Left lobe of liver (tissue), 2 donors: ENCODE measurements at places on chromosomes 7 and 10. TPM values are rescaled to one million over a fixed set of nuclear protein-coding genes. Genes with fewer than 3 reads are reported as not detected.

GRCh38 chr7:26202019-26202990 lies 760 bp downstream of the CBX3 start:
- peak; percentile 73 for DNase-seq

DNA sequence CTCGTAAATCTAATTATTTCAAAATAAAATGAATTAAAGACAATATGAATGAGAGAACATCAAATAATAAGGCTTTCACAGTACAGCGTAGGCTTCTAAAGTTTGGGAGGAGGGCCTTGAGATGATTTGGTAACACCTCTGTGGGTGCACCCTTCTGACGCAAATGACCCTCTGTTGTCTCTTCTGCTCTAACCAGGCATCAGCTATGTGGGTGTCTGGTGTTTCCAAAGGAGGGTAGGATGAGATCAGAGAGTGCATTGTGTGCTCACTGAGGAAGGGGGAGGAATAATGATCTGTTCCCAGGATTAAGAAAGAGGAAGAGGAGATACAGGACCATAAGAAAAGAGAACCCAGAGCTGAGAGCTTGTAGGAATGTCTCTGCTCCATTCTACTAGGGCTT lies 420.4 kb downstream of the SDK1 start:
- DNase-seq = no peak

DNA sequence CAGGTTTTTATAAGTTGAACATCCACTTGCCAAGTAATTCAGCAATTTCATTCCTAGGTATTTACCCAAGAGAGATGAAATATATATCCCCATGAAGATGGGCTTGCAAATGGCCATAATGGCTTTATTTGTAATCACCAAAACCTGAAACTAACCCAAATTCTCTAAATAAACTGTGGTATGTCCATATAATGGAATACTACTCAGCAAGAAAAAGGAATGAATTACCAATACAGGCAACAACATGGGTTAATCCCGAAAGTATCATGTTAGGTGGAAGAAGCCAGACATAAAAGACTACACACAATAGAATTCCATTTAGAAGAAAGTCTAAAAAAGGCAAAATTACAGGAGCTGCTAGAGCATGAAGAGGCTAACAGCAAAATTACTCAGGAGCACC lies 101.4 kb upstream of the PPP2R2D start:
- DNase-seq = no peak

- no peak for DNase-seq
Observed at GRCh38 chr7:105261689-105262088, 127.0 kb downstream of the SRPK2 start.

DNA sequence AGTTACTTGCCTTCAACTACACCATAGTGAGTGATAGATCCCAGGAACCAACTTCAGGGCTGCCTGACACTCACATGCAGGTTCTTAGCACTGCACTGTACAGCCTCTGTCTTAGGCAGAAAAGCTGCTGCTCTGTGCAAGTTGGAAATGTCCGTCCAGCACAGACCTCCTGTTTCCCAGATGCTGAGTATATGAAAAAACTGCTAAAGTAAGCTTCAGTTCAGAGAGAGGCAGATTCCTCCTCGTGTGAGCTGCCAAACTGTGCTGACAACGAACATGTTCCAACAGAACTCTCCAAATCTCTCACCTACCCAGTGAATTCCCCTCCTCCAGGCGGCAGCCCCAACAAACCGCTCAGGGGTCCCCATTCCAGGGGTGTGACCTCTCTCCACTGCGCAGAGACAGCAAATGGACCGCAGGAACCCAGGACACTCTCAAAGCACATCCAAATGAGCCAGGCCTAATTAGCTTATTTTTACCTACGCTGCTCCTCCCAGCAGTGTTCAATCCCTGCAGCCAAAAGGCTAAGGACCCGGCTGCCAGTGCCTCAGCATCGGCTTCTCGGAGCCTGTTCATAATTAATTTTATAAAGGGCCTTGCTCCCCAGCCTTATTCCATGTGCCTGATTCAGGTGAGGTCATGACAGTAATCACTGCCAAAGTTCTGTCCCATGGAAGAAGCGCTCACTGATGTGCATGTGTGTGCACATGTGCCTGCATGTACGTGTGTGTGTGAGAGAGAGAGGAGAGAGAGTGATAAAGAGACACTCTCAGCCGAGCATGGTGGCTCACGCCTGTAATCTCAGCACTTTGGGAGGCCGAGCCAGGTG lies 159.5 kb upstream of the AUTS2 start:
- DNase-seq = no peak

- no peak for DNase-seq
Observed at GRCh38 chr10:4532467-4532866, 293.5 kb upstream of the AKR1E2 start.

DNA sequence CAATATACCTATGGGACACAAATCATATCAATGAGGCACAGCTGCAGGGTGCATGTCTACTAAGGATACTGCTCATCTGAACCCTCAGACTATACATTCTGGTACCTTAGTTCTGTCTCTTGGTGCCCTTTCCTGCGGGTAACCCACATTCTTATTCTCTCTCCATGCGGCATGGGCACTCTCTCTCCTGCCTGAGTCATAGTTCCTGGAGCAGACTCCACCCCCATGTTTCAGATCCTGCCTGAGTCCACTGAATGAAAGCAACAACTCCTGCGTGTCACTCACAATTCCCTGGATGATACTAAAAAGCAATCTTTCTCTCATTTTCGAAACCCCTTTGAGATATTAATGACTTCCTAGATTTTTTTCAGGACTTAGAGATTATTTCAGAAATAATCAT lies 653.1 kb upstream of the C7orf33 start:
- no peak for DNase-seq

DNA sequence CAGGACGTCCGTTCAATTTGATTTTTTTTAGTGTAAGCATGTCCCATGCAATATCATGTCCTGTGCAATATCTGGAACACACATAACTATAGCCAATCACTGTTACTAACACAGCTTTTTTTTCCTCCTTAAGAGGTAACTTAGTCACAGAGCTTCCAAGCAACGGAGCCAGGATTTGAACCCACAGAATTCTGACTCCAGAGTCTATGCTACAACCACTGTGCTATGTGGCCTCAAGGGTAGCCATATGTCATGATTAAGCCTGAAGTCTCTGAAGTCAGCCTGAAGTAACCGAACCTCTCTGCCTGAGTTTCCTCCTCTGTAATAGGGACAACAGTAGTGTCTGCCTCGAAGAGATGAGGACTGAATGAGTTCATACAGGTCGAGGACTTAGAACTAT lies 42.2 kb upstream of the TCF7L2 start:
- DNase-seq = no peak

DNA sequence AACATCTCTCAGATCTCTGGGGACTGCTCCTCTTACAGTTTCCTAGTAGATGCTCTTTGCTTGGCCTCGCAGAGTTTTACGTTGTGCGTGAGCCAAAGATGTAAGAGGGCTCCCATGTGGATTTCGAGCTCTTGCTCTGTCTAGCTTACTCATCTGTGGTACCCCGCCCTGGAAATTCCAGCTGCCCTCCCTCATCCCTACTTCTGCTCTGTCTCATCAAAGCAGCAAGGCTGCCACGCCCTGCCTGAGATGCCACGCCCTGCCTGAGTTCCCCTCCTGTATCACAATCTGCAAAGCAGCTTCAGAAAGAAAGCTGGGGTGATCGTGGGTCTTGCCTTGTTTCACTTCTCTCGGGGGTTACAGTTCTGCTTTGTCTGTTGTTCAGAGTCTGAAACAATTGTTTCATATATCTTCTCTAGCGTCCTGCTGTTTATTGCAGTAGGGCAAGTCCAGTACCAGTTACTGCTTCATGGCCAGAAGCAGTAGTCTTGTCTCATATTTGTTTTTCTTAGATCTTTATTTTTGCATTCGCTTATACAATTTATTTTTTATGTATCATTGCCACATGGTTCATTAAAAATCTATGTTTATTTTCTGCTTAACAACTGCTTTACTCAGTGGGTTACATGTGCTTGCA lies 36.1 kb upstream of the CCNY start:
- DNase-seq = peak; percentile 35

GRCh38 chr10:78281627-78282026 lies 248.0 kb downstream of the RPS24 start:
- DNase-seq = no peak

GRCh38 chr10:70668454-70668970 lies 3.8 kb upstream of the ADAMTS14 start:
- DNase-seq = no peak

DNA sequence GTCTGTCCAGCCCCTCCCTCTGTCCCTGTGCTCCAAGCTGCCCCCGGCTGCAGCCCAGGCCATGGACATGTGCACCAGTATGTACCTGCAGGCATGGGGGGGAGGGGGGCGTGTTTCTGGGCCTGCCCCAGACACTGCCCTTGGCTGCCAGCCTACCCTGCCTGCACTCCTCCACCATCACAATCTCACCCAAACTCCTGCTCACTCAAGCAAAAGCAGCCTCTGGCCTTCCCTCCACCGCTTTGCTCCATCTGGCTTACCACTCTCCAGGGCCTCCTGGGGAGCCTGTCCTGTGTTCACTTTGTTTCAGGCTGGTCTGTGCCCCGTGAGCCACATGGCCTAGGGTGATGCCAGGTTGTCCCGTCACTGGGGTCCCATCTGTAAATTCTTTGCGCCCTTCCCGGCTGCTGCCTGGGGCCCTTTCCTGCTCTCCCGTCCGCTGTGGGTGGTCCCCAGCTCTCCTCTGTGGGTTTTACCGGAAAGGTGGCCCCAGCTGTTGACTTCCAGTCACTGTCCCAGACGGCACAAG lies 33.3 kb upstream of the PPIF start:
- no peak for DNase-seq

GRCh38 chr10:84194424-84195043 lies at the start of gene CDHR1:
Gene CDHR1, plus strand, starts transcription at chr10:84194537. Its CDS starts 224 bp downstream, at chr10:84194761.
- no peak for DNase-seq

DNA sequence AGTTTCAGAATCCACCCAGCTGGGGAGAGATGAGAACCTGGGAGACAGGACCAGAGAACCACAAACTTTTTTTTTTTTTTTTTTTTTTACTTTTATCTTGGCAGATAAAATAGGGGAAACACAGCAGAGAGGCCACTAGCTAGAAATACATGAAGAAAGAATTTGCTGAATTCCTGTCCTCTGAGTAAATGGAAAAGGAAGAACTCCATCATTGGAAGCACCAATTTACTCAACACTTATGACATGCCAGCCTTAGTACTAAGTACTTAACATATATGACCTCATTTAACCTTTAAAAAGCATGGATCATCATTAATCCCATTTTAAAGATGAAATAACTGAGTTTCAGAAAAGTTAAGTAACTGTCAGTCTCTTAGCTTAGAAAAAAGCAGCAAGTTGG lies 343.0 kb upstream of the NPSR1 start:
- no peak for DNase-seq

DNA sequence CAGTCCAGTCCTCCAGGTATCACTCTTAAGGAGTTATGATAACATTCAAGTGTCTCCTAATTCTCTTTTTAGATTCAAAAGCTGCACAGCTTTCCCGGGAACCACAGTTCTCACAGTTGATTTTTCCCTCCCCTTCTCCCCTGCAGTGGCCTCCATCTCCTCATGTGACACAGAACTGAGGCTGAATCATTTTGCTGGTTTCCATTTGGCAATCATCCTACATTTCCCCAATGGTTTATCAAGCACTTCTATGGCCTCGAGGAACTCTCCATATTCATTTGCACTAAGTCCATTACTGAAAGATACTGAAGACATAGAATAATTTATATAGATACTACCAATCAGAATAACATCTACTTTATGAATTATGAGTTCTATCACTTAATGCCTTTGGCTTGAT lies 484.9 kb downstream of the GPAM start:
- DNase-seq = no peak

DNA sequence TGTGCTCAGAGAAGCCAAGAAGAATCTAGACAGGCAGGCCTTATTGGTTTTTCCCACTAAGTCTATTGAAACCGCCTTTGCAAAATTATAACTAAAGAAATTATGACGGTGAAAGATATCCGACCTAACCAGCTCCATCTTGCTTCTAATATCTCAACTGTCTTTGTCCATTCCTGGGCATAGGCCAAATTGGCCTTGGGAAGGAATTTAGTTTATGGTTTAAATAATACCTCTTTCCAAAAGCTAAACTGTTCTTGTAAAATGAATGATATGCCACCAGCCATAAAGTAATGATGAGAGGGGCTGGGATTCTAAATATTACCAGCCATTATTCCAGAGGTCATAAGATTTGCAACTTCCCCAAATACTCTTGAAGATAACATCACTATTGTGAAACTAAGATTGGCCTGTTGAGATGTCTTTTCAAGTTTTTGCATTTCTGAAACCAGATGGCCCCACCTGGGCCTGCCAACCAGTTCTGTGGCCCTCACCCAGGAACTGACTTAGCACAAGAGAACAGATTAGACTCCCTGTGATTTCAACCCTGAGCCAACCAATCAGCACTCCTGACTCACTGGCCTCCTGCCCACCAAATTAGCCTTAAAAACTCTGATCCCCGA lies 41.2 kb upstream of the SLC35G1 start:
- no peak for DNase-seq

DNA sequence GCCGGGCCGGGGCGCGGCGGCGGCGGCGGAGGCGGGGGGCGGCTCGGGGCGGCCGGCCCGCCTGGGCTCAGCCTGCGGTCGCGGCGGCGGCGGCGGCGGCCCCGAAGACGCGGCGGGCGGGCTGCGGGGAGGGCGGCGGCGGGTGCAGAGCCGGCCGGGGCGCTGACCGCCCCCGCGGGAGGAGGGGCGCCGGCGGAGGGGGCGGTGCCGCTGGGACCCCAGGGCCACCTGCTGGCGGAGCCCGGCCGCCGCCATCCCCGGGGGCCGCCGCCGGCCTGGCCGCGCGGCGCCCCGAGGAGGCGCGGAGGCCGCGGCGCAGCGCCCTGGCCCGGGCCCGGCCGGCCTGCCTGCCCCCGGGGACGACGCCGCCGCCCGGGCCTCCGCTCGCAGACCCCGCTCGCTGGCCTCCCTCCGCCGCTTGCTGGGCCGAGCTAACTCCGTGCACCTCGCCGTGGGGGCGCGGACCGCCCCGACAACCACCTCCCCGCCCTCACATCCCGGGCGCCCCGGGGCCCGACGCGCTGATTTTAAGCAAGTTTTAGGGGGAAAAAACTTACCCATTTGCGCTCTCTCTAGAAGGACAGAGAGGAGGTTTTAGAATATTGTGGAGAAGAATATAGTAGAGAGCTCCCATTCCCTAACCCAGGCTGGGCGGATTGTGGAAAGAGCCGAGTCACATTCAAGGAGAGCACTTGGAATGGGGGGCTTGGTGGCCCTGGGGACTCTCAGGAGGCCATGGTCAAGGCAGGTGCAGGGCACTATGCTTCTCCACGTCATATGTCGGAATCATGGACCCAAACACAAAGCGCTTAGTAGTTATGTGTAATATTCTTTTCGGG lies at the start of gene BEND7:
Gene BEND7 (minus strand): TSS at position 140 of the 839 bp plus-strand sequence. CDS start 481 bp downstream, outside the sequence.
- DNase-seq = peak; percentile 59

GRCh38 chr10:682931-683447 lies 6.5 kb downstream of the DIP2C start:
- DNase-seq = no peak

DNA sequence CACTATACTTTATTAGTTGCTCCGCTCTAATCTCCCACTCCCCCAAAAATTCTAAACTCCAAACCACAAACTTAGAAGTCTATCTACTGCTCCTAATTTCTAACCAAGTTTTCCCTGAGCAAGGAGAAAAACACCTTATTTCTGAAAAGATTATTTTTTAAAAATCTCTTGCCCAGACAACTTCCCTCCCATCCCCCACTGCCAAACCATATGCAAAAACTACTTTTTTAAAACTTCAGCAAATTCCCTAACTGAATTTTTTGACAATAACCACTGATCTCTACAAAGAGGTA lies 1.9 kb downstream of the UBE2H start:
- DNase-seq = no peak

- DNase-seq = peak; percentile 44
Observed at GRCh38 chr7:64999165-65000004, 7.1 kb downstream of the ERV3-1 start.

The TAS2R41 gene
- 0.45 TPM for total RNA-seq

The SLC13A1 gene
- total RNA-seq = 0.13 TPM

The NPY4R2 gene
- total RNA-seq = not detected

The LRRC4 gene
- 2.8 TPM for total RNA-seq

The FOXP2 gene
- 4.4 TPM for total RNA-seq

The HTRA1 gene
- total RNA-seq = 83.1 TPM

The CDC14C gene
- total RNA-seq = not detected
